ENCODE measurements at places on chromosomes 12 and 14.

- DNase-seq = no peak
These were observed 780 bp downstream of the SERPINA4 start for GRCh38 chr14:94562022-94562421.

DNA sequence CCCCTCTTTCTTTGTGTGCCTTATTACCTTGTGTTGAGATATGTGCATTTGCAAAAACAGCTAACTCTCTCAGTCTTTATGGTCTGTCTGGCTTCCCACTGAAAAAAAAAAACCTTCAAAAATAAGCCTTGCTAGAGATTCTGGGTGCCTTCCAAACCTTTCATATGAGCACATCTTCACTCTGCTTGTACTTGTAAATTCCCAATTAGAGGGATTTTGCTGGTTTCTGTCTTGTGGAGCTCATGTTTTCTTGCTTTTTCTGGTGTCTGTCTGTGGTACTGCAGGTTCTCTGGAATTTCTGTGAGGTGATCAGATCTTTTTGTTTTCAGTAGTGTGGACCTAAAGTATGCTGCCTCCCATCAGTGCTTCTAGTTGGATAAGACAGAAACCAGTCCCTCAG is 100.1 kb downstream of the PIK3C2G start:
- DNase-seq = no peak

- no peak for DNase-seq
These were observed 35.5 kb downstream of the TSPAN11 start for GRCh38 chr12:30962047-30962446.

- peak; percentile 44 for DNase-seq
These were observed 105.9 kb upstream of the BCAT1 start for GRCh38 chr12:25054783-25055144.

- peak; percentile 58 for DNase-seq
These were observed 33.5 kb downstream of the C12orf50 start for GRCh38 chr12:87995581-87996178.

- peak; percentile 80 for DNase-seq
These were observed at the start of gene RNASE4 for GRCh38 chr14:20683891-20684661. RNASE4 (plus strand) TSS chr14:20684560; CDS start chr14:20699372, 14,812 bp downstream.

DNA sequence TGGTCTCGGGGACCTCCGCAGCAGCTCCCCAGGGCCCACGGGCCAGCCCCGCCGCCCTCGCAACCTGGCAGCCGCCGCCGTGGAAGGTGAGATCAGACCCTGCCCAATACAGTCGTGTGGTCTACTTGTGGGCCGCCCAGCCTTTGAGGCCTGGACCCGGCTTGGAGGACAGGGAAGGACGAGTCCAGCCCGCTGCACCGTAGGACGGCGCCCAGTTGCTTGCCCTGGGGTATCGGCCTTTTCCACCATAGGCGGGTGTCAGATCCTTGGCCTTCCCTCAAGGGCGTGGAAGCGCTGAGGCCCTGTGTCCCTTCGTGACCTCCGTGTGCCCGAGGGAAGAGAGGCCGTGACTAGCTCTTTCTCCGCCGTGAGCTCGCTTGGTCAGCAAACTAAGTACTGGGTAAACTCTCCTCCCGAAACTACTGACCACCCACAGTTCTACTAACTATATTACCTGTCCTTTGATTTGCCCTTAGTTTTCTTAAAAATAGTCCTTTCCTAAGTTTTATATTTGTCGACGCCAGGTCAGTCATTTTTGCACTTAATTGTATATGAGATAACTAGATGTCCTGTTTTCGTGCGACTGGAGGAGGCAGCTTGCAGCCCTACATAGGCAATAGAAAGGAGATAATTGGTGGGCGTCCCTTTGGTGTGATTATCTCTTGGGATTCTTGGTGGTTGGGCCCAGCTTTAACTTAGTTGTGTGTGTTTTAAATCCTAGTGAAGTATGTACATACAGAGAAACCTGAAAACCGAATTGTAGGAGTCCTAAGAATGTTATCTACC is 757 bp downstream of the SLC25A3 start:
- DNase-seq = peak; percentile 38

DNA sequence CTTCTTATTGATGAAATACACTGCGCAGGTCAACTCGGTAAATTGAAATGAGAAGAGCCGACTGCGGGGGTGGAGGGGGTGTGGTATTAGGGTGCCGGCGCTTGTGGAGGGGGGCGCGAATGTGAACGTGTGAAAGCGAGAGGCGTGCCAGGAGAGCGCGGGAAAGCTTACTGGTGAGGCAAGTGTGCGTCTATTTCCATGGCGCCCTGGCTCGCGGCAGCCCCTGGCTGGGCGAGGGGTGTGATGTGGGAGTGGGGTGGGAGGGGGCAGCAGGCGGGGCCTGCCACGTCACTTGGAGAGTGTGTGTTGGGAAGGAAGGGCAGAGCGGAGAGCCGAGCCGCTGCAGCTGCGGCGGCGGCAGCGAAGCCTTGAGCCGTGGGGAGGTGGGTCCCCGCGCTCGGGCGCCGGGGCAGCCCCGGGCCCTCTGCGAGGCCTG is 88.8 kb downstream of the GALNT8 start:
- no peak for DNase-seq

Data from RPMI8226 (cell line).